ENCODE measurements at places on chromosomes 3 and 15.

DNA sequence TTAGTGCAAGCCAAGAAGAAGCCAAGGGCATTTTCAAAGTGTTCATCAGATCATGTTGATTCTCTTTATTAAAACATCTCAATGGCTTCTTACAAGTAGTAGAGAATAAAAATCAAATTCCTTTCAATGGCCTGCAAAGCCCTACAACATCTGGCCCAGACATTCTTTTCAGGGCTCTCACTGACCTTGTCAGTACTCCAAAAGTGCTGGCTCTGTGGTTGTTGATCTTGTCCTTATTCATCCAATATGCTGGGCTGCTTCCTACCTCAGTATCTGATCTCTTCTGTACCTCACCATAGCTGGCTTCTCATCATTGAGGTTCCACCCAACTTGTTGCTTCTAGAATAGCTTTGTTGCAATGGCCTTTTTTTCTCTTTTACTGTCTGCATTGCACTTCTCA is 74.0 kb upstream of the SAMMSON start:
- DNase-seq, result no peak

GRCh38 chr3:64157150-64158035 is 67.9 kb downstream of the PRICKLE2 start:
- DNase-seq, result no peak

GRCh38 chr15:43943511-43943910 is 116.7 kb downstream of the WDR76 start:
- no peak for DNase-seq

GRCh38 chr3:103684904-103685303 is 1250.1 kb downstream of the ZPLD1 start:
- no peak for DNase-seq

DNA sequence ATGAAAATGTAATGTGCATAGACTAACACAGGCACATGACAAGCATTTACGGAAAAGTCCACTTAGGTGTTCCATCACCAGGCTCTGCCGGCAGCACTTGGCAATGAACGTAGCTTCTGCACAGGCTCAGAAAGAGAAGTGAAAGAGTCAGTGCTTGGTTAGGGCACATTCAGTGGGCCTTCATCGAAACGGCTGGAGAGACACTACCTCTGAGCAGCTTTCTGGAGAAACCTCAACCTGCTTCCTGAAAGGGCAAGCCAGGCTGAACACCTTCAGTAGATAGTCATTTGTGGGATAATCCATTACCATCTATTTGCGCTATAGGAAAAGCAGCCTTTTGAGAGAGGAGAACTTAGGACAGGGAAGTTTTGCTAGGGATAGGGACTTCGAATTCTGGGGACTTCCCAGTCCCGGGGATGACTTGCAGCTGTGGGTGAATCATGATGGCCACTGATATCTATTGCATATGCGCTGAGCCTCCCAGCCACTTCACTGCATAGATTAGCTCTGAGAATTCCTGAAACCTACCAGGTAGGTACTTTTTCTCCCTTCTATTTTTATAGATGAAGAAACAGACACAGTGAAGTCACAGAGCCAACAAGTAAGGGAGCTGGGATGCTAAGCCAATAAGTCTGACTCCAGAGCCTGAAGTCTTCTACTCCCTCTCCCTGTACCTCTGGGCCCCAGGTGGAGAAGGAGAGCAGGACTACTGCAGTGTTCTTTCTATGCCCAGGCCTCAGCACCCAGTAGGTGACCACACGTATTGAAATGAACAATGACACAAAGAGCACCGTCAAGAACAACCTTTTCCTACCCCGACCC is 4.2 kb upstream of the SH2D7 start:
- DNase-seq, result no peak

- DNase-seq, result no peak
Measured at GRCh38 chr3:72892081-72892775, 4.4 kb downstream of the GXYLT2 start.

- DNase-seq, result no peak
Measured at GRCh38 chr15:24957691-24958090, 2.9 kb downstream of the SNRPN start.

DNA sequence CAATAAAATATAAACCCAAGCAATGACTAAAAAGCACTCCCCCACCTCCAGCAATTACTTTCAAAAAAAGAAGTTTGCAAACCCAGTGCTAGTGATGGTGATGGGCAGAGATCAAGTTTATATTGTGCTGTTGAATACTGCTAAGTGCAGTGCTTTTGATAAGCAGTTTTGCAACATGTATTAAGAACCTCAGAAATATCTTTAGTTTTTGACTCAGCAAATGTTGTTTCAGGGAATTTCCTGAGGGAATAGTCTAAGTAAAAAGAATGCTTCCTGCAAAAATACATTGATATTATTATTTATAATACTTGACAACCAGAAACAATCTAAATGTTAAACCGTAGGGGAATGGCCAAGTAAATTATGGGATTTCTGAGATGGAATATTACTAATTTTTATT is 69.3 kb downstream of the ADAMTSL3 start:
- DNase-seq, result no peak

- no peak for DNase-seq
Measured at GRCh38 chr3:31079689-31080088, 185.2 kb upstream of the GADL1 start.

DNA sequence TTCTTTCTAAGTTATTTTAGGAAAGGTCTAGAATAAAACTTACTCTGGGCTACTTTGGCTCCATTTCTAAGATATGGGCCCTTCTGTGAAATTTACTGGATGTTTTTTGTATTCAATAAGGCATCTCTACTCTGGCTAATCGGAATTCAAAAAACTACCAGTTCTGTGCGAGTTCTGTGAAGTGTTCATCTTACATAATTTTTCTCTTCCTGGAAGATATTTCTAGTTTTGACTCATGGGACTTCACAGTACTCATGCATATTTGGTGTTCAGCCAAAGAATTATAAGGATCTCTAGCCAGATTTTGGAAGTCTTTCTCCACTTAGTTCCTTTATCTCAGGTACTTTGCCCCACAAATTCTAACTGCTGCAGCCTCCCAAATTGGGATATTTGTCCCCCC is 46.4 kb upstream of the MBNL1 start:
- no peak for DNase-seq

- DNase-seq, result no peak
Measured at GRCh38 chr15:75002398-75002797, 7.0 kb downstream of the SCAMP5 start.

DNA sequence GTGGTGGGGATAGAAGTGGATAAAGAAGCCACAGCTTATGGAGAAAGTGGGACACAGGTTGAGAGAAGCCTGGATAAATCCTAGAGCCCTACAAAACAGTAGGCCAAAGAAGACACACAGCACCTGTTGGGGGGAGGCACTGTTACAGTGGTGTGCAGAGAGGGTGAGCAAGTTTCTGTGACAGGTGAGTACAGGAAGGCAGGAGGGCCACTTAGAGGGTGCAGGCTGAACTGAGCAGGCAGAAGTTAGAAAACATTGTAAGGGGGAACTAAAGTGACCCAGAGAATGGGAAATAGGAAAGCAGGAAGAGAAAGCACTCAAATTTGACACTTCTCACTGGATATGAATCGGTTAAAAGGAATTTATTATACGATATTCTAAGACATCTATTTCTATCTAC is 146.1 kb upstream of the TMCO5A start:
- no peak for DNase-seq

DNA sequence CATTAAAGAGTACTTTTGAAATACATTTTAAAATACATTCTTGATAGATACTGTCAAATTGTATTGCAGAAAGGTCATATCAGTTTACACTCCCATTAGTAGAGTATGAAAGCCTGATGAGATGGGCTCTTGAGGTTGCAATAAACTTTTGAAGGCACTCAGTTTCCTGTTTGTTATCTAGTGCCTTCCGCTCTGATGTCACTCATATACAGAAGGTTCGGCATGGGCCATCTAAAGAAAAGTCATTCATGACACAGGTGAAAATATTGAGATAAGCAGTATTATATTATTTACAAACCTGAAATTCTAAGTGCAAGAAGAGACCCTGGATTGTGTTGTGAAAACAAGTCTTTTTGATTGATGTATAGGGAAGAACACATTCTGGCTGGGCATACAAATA is 36.5 kb upstream of the DENND4A start:
- no peak for DNase-seq

DNA sequence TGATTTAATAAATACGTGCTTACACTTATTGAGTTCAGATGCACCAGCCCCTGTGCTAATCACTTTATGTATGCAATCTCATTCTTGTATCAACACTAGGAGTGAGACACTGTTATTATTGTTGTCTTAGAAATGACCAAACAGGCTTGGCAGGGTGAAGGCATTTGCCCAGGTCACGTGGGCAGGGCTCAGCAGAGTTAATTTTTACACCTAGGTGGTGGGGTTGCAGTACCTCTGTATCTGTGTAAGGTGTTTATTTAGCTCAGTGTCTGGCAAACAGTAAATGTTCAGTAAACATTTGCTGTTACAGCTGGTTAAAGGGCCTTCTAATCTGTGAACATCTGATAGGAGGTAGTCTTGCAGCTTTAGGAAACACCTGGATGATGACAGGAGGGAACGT is 200.0 kb downstream of the CACNA2D3 start:
- DNase-seq, result no peak

GRCh38 chr15:55770806-55771205 is 27.9 kb upstream of the PRTG start:
- DNase-seq, result no peak

GRCh38 chr3:122921791-122922651 is 105.5 kb downstream of the SEMA5B start:
- DNase-seq, result no peak

DNA sequence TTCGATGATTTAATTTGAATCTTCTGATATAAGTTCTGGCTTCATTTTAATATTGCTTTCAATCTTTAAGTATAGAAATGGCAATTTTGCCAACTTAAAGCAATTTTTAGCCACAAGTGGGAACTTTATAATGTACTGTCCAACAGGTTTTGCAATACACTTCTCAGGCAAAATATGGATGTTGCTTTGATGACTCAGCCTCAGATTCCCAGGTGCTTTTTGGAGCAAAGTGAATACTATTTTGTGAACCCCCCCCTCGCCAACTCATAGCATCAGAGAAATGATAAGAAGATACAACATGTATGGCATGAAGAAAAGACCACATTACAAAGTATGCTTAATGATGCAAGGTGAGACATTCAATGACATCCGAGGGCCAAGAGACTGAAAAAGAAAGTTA is 158.1 kb downstream of the GABRB3 start:
- DNase-seq, result no peak

GRCh38 chr3:57221883-57222282 is 5.6 kb upstream of the APPL1 start:
- no peak for DNase-seq

GRCh38 chr15:67089217-67090193 is 24.1 kb downstream of the SMAD3 start:
- DNase-seq, result no peak

DNA sequence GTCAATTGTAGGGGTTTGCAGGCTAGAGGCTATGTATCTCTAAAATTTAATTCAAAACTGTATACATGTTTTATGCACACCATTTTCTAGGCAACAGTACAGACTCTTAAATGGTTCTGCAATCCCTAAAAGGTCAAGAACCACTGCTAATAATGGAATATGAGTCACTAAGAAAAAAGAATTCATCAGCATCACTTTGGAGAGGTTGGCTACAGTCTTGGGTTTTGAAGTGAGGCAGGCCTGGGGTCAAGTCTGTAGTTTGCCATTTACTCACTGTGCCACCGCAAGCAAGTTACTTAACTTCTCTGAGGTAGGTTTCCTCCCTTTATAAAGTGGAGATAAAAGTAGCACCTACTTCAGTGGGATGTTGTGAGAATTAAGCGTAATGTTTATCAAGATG is 33.7 kb downstream of the THRB start:
- no peak for DNase-seq

GRCh38 chr15:29203718-29204368 is 65.8 kb downstream of the NSMCE3 start:
- no peak for DNase-seq

DNA sequence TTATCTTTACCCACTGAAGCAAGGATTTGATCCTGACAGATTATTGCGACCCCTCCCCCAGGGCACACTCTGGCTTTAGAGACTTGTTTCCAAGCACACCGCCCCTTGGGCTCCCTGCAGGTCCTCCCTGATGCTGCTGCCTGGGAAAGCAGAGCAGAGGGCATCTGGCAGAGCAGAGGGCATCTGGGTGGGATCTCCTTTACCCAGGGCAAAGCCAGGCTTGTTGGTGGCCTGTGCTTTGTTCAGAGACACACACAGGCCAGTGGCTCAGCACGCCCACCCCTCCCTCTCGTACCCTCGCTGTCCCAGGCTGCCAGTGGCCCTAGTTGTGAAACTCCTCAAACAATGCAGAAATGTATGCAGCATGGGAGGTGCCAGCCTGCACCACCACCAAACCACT is 4.8 kb downstream of the KLF13 start:
- no peak for DNase-seq

DNA sequence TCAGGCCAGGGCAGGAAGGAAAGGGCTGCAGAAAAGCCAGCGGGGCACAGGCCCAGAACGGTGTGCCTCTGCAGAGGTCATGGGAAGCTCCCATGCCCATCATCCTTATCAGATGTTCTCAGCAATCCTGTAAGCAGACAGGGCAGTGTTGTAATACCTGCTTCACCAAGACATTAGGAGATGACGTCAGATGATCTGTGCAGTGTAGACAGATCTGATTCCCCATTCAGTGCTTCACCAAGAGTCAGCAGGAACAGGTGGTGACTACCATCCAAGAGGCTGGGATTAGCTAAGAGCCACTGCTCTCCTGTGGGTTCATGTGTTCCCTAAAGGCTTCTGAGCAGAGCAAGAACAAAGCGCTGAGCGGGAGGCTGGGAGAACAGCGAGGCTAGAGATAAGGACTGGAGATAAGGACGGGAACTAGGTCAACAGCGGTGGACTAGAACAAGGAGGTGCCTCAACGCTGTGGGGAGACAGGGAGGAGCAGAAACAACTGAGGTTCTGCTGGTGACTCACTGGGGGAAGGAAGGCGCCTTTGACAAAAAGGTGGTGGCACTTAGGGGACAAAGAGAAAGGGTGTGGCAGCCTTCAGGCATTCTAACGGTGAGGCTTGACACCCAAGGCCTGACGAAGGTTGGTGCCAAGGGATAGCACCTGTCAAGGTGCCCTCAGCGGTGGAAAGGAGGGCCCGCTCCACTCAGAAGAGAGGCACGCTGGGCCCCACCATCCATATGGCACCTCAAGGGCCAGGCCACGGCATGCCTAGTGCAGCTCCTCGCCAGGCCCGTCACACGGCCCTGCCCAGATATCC is 28.4 kb downstream of the CCDC12 start:
- no peak for DNase-seq

- no peak for DNase-seq
Measured at GRCh38 chr15:86197770-86198169, 118.1 kb downstream of the AGBL1 start.

DNA sequence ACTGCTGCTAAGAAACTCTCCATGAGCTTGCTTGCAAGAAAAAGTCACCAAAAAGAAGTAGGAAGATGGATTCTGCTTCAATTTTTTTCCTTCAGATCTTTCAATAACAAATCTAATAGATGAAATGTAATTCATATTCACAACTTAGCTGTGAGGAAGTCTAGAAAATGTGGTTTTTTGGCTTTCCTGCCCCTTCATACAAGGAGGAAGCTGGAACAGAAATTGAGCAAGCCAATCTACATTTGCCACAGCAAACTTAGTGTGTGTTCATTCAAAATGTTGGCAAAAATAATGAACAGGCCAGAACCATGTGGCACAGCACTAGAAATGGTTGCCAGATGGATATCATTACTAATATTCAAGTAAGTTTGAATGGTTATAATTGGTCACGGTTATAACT is 93.2 kb upstream of the NEDD4 start:
- DNase-seq, result no peak

Measured in cortex of kidney (tissue), 1 donor.